ENCODE measurements at places on chromosomes 12 and 14.

DNA sequence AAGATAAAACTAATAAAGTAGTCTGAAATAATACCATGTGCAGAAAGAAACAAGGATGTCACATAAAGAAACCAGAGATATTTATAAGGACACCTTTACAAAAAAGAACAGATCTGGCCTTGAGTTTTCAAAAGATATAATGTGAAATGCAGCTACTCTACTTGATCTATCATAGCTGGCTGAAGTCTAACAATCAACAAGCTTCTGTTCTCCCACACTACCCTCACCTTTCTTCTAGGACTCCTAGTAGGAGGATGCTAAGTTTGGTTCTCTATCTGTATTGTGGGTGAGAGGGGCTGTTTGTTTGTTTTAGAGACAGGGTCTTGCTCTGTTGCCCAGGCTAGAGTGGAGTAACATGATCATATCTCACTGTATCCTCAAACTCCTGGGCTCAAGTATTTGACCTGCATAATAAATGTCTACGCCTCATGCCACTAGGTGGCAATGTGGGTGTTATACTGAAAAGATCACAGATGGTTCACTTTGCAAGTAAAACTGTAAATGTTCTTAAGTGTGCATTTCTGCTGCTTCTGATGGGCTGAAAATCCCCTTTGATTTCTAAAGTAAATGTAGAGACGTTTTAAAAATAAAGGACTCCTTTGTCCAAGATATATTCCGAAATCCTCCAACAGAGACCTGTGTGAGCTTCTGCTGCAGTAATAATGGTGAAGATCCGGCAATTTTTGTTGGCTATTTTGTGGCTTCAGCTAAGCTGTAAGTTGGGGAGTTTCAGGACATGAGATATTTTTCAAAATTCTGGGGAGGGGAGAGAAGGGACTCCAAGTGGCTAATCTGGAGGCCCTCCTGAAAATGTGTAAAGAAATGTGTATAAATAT, 269.3 kb downstream of the DAD1 start:
- peak; percentile 69 for DNase-seq

GRCh38 chr14:105067140-105067968, 2.1 kb upstream of the GPR132 start:
- DNase-seq = no peak

- DNase-seq = no peak
Measured at GRCh38 chr14:73238941-73239340, 1.6 kb downstream of the PAPLN start.

- no peak for DNase-seq
Measured at GRCh38 chr14:46136456-46136855, 515.1 kb downstream of the RPL10L start.

DNA sequence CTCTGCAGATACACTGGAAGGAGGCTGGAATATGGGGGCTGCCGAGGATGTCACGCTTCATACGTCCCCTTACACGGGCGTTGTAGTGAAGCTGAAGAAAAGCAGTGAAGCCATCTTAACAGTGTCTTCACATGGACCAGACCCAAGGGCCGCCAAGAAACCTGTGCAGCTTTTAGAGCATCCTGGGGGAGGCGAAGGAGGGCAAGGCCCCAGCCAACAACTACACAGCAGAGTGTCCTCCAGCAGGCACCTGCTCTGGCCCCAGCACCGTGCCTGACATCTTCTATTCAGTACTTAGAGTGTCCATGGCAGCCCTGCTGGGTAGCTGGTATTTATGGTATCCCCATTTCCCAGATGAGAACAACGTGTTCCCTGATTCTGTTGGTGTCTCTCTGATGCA, 48.9 kb upstream of the RIN3 start:
- DNase-seq = no peak

DNA sequence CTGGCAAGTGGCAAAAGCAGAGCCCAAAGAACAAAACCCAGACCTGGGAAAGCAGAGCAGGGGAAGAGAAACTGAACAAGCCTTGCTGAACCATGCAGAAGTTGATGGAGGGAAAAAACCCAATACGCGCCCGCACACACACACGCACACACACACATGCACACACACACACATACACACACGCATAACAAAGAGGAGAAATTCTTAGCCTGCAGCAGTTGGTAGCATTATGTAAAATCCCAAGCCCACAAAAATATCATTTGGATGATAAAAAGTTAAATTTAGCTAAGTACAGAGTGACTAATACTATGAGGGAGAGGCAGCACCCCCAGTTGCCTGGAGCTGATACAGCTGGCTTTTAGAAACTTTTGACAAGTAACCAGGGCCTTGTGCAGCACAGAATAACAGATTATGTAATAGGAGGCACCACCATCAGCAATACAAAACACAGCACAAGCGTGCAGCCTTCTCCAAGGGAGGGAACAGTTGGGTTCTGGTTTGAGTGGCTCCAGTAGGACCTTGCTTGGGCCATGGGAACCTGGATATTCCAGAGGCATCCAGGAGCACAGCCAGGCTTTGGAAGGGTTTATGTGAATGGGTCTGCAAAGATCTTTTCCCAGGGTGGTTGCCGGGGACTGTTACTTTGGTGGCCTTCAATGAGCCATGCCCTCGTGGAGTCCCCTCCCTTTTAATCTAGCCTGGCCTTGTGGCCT, 35.3 kb downstream of the PITPNM2 start:
- no peak for DNase-seq

- DNase-seq = peak; percentile 1
Measured at GRCh38 chr12:61161961-61162360, 1098.2 kb upstream of the USP15 start.

DNA sequence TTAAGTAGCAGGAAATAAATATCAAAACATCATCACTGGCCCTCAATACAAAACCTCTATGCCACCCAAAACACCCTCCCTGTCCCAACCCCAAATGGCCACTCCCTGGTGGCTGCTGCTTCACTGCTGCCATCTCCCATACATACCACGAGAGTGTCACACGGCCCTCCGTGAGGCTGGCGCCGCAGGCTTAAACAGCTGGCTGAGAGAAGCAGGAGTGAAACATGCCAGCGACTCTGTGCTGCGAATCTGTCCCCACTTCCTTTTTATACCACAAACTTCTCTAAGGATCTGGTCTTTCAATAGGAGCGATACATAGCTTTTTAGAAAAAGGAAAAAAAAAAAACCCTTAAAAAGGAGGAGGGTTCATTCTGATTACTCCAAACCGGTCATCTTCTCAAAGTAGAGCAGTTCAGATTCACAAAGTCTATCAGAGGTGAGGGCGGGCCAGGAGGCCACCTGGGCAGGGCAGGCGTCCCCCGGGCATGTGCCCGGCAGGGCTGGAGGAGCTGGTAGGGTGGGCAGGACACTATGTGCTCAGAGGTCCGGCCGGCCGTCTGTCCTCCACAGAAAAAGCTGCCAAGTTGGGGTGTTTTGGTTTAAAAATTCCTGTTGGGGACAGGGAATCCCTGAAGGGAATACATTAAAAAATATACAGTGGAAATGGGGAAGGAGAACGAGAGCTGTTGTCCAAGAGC, 26.5 kb downstream of the MAX start:
- no peak for DNase-seq

DNA sequence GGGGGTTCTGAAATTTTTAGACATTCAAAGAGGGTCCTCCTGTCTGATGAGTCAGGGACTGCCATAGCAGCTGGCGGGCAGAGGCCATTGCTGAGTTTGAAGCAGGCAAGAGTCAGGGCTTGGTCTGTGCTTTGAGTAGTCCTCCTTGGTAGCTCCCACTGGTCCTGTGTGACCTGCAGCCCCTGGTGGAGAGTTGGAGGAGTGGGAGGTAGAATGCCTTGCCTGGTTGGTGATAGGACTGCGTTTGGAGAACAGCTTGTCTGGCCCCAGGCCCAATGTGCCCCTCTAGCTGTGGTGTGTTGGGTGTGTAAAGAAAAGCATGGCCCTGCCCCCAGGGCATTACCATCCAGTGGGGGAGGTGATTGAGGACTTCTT, 116.7 kb downstream of the BEGAIN start:
- no peak for DNase-seq

- DNase-seq = peak; percentile 4
Measured at GRCh38 chr14:62939970-62940369, 105.3 kb downstream of the KCNH5 start.

GRCh38 chr14:57568554-57568953, 74.9 kb upstream of the CCDC198 start:
- no peak for DNase-seq

DNA sequence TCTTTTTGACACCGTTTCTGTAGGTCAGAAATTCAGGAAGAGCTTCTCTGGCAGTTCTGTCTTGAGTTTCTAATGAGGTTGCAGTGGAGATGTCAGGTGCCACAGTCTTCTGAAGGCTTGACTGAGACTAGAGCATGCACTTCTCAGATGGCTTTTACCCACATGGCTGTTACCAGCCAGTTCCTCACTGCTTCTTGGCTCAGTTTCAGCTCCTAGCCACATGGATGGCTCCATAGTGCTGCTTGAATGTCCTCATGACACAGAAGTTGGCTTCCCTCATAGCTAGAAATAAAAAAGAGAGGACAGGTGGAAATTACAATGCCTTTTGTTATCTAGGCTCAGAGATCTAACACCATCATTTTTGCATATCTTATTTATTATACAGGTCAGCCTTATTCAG, 38.1 kb upstream of the SLC2A13 start:
- DNase-seq = no peak

GRCh38 chr14:76012354-76012753, 26.8 kb downstream of the IFT43 start:
- no peak for DNase-seq

GRCh38 chr12:65926119-65926908, 102.0 kb downstream of the HMGA2 start:
- peak; percentile 29 for DNase-seq

DNA sequence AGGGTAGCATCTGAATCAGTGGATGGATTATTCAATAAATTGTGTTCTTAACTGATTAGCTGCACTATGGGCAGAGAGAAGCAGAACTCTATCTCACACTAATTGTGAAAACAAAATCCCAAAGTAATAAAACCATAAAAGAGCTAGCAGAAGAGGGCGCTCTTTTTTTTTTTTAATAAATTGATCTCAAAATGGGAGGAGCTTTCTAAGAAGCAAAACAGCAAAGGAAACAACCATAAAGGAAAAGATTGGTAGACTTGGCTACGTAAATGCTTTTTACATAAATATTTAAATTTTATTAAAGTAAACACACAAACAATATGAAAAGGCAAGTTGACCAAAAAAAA, 1.5 kb upstream of the TM7SF3 start:
- peak; percentile 92 for DNase-seq

DNA sequence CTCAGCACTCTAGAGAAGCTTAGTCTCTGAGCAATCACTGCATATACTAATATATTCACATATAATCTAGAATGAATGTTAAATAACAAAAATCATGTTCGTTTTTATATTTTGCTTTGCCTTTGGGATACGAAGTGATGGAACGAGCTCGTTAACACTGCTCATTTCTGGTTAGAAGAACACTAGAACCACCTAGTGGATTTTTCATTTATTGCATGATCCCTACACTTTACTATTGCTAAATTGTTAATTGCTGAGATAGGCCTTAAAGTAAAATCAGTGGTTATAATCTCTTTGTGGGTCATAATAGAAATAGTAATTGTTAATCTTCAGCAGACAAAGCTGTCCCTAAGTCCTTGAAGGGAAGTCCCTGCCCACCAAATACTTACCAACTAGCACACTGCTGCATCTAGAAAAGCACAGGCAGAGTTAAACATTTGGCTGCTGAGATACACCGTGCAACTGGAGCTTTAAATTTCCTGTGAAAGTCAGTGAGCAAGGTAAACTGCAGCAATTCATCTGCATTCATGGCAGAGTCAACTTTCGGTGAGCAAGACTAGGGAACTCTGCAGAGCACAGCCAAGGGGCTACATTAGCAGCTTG, 353.7 kb downstream of the APAF1 start:
- DNase-seq = peak; percentile 39

GRCh38 chr12:78726854-78727253, 137.7 kb upstream of the SYT1 start:
- no peak for DNase-seq

DNA sequence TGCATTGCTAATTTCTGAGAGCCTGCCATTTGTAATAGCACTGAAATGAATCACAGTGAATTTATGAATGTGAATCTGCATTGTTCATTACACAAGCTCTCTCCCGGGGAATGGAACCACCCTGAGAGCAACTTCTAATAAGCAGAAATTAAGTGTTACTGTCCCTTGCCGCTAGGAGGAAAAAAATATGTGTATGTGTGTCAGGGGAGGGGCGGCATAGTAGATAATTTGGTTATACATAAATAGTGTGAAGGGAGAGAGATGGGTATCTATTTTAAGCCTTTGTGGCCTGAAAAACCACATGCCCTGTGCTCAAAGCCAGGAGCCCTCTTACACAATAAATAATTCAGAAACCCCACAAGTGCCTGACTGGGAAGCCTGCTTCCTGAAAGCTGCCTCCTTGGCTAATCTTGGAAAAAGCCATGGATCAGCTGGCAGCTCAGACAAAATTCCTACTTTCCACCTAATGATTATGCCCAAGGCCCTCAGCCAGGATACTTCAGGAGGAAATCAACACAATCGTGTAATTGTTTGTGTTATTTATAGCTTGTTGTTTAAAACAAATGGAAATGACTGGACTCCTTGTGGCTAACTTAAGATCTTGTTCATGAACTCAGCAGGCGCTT, 366.2 kb upstream of the KITLG start:
- DNase-seq = peak; percentile 30

DNA sequence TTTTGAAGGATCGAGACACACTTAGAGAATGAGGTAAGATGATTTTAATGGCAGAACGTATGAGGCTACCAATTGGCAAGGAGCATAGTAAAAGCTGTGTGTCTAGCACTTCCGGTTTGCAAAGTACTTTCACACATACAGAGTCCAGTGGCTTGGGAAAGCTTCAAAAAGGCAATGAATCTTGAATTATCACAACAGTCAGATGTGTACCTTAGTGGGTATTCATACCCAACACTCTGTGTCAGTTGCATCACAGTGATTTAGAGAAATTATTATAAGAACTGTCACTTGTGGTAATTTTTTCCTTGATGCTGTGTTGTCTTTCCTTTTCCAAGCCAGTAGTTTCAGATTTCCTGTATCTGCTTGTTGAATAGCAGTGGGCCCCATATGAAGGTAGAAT, 424.1 kb downstream of the PCNX1 start:
- no peak for DNase-seq

DNA sequence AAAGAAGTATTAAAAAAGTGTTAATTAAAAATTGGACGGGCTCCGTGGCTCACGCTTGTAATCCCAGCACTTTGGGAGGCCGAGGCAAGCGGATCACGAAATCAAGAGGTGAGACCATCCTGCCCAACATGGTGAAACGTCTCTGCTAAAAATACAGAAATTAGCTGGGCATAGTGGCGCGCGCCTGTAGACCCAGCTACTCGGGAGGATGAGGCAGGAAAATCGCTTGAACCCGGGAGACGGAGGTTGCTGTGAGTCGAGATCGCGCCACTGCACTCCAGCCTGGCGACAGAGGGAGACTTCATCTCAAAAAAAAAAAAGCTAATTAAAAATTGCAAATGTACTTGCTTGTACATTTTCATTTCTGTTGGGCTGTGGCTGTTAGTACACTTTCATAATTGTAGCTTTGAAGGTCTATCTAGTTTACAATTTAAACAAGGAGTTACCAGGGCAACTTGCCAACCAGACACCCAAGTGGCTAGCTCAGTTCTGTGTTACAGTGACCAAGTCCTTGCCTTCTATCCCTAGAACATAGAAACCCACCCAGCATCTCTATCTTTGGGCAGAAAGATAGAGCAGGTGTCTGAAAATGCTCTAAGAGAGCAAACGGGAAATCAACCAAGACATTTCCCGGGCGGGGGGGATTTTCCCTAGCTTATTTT, 1.2 kb downstream of the COA8 start:
- DNase-seq = no peak

All from SW480 (cell line).